GM19239 (cell line): ENCODE measurements at places on chromosomes 11 and 22.

DNA sequence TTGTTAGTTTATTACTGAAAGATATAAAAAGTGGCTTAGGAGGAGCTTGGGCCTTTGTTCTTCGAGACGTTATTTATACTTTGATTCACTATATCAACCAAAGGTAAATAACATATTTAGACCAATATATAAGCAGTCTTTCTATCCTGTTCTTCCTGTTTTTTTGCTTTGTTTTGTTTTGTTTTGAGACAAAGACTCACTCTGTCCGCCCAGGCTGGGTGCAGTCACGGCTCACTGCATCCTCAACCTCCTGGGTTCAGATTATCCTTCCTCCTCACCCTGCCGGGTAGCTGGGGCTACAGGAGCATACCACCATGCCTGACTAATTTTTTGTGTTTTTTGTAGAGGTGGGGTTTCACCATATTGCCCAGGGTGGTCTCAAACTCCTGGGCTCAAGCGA lies 66.8 kb downstream of the ATM start:
- no peak for DNase-seq

- no peak for DNase-seq
These were observed 4.6 kb upstream of the CST6 start for GRCh38 chr11:66007201-66007634.

GRCh38 chr11:12170984-12171383 lies 60.6 kb downstream of the MICAL2 start:
- DNase-seq: no peak

DNA sequence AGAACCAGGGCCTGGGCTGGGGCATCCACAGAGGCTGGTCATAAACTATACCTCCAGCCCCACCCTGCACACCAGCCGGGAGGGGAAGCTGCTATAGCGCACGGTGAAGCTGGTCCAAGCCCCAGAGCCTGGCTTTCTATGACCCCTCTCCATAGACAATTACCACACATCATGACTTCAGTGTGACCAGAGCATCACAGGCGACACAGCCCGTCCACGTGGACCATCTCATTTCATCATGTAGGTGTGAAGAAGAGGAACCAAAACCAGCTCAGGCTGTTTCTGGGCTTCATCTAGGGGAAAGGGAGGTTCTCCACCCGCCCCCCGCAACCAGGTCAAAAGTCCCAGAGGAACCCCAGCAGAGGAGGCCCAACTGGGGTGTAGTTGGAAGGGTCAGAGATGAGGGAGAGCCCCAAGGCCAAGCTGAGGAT lies 3.0 kb downstream of the CXCR5 start:
- DNase-seq: no peak

DNA sequence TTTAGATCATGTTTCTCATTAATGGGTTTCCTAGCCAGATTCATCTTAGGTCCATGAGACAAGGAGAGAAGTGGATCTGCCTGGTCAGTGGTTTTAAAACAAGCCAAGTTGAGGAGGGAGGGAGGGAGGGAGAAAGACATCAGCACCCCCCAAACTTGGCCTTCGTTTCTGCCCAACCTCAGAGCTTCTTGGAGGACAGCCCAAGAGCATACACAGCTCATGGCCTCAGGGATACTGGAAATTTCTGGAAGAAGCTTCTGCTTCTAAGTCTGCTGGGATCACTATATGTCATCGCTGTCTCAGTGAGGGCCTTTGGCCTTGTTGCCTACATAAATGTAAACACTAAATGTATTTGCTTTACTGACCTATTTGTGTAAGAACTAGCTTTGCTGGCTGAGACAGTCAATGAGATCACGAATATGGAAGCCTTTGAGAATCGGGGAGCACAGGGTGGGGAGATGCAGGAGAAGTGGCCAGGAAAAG lies 375.1 kb downstream of the BUD13 start:
- no peak for DNase-seq
